ENCODE measurements at places on chromosomes 16 and 17.

DNA sequence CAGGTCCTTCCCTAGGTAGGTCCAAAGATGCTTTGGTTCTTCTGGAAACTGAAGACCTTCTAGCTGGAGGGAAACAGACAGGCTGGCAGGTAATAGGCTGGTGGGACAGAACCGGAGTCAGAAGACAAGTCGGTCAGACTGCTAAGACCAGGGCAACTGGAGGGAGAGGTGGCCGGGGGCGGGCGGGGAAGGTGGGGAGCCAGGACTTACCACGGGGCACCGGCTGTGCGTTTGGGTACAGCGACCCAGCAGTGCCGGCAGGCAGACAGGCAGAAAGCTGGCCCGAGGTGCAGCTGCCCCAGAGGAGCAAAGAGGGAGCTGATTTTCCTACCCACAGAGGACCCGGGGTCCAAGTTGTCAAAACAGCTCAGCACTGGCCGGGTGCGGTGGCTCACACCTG lies 575 bp downstream of the SLC52A1 start:
- no peak for DNase-seq

GRCh38 chr16:89191033-89191900 lies 9.1 kb downstream of the SLC22A31 start:
- DNase-seq, result no peak

DNA sequence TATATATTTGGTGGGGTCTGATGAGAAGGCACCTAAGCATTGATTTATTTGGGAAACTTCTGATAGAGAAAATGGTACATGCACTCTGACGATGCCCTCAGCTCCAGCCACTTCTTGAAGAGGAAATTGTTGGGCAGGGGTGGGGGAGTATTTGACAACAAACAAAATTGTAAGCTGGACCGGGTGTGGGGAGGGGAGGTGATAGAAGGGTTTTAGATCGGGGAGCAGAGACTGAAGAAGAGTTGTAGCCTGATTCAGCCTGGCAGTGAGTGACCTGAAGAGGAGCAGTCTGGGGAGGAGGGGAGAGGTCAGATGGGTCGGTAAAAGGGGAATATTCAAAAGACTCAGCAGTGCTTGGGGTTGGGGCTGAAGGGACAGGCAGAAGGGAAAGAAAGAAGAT lies 2284.7 kb downstream of the TP53TG3F start:
- DNase-seq, result no peak

DNA sequence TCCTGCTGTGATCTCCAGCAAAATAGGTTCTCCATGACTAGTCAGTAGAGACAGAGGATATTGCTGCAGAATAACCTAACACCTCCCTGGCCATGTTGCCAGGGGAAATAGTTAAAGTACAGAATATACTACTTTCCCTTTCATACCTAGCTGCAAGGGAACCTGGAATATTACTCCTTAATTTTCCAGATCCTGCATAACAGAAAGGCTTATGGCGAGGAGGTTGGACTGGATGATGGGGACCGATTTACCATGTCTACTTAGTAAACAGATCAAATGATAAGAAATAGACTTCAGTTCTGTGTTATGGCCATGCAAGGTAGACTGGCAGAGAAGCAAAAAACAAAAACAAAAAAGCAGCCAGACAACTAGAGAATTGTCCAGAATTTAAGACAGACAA lies 117.4 kb downstream of the MSI2 start:
- no peak for DNase-seq

GRCh38 chr17:56441308-56441707 lies 152.2 kb upstream of the NOG start:
- no peak for DNase-seq

GRCh38 chr16:29708917-29709600 lies 30.1 kb downstream of the QPRT start:
- DNase-seq, result no peak

DNA sequence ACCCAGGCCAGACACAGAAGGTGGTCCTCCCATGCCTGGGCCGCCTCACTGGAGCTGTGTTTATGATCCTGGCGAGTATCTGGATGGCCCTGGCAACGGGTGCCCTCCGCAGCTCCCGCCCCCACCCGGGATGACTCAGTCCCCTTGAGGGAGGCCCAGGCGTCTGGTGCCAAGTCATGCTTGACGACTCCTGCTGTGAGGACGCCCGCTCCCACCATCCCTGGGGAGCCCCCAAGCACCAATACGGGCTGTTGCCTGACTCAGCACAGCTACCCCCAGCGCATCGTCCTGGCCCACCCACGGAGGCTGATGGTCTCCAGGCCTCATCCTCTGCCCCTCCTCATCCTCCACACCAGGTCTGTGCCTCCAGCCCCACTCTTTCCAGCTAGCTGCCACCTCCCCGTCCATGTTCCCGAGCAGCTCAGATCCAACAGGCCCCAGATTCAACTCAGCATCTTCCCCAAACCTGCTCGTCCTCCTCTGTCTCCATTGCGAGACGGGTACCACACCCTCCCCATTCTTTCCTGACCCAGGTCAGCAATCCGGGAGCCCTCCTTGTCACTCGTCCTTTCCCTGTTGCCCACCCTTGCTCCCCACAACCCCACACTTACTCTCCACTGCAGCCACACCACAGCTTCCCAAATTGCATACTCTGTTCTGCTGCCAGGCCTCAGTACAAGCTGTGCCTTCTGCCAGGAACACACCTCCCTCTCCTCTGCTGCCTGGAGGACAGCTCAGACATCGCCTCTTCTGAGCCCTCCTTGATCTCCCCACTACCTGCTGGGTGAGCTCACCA lies 2.6 kb downstream of the CAMKK1 start:
- DNase-seq, result peak; percentile 88

DNA sequence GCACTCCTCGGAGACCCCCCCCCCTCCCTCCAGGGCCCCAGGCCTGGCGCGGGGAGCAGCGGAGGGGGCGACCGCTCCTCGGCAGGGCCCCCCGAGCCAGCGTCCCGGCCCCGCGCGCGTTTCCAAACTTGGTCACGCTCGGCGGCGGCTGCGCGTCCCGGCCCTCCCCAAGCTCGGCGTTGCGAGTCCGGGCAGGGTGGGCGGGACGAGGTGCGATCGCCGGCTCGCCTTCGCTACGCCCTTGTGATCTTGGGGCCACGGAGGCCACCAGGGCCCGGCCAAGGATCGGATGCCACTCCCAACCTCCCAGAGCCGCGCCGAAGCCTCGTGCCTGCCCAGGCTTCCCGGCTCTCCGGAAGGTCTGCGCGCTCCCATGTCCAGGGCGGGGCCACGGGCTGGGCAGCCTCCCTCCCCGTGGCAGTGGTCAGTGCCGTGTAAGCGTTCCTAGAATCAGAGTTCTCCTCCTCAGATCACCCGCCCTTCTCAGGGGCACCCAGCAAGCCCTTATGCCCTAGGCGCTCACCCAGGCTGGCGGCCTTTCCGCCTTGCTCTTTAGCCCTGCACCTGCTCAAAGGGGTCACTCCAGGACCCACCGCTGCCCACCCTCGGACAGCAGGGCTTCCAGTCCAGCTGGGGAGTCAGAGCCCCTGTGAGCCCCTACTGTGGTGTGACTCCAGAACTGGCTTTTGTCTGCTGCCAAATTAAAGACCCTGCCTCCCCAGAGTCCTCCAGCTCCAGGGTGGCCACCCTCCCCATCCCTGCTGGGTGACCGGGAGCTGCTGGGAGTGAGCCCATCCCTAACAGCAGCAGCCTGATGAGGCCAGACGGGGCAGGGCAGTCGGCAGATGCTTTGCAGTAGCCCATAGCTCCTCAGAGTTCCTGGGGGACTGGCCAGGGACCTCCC lies 12.2 kb upstream of the MRPS23 start:
- DNase-seq, result no peak

GRCh38 chr17:48732688-48733629 lies 4.4 kb upstream of the HOXB13 start:
- DNase-seq, result no peak
